Right ventricle myocardium inferior (tissue), 1 donor: ENCODE measurements at places on chromosomes 3 and 15.
A peak's percentile ranks its signal among the peaks of the same experiment; 100 is the strongest.

GRCh38 chr3:71208211-71209095 lies 375.1 kb downstream of the FOXP1 start:
- DNase-seq = no peak

DNA sequence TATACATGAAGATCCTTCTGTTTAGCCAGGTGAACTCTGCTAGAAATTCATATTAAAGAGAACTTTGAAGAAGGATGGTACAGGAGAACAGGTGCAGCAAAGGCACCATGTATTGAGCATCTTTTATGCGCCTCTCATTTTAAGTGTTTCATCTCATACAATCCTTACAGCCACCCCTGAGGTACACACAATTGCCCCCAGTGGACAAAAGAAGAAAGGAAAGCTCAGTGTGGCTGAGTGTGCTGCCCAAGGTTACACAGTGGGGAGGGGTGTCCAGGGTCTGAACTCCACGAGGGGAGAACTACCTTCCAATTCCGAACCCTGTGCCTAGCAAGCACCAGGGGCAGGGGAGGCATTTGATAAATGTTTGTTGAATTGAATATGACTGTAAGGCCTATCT lies 98.6 kb downstream of the MECOM start:
- no peak for DNase-seq

DNA sequence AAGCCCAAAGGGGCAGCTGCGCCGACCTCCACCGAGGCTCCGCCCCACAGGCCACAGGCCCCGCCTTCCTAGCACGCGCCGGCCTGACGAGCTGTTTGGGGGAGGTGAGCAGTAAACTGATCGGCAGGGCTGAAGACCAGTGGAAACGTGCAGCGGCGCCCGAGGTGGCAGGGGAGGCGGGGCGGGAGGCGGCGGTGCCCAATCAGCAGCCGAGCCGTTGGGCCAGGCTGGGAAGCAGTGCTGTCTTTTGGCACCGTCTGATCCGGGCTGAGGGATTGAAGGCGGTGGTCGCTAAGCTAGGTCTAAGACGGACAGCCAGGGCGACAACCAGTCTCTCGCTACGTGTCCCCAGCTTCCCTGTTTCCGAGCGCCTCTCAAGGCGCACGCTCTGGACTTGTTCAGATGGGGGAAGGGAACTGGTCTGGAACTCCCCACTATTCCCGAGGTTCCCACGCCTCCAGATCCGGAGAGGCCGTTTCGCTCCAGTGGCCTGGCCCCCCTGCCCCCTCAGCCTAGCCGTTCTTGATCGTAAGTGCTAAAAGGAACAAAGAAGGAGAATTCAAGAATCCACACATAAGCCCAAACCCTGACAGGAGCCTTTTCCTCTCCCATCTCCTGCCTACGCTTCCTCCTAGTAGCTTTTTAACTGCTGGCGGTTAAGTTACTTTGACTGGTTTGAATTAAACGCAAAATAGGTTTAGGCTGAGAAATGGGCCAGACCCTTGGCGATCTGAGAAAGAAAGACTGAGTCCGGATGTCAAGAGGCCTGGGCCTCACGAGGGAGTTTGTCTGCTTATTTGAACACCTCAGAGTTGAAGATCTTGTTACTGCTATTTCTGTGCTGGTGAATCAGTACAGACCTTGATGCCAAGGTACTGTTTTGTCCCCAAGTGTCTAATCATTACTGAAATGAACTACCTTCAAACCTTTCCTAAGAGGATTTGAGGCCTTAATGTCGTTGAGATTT lies at the start of gene FMN1:
TSS of gene FMN1 (minus strand) at position 11 of the 967 bp plus-strand sequence. CDS start 39,800 bp downstream, outside the sequence.
- DNase-seq = peak; percentile 95

DNA sequence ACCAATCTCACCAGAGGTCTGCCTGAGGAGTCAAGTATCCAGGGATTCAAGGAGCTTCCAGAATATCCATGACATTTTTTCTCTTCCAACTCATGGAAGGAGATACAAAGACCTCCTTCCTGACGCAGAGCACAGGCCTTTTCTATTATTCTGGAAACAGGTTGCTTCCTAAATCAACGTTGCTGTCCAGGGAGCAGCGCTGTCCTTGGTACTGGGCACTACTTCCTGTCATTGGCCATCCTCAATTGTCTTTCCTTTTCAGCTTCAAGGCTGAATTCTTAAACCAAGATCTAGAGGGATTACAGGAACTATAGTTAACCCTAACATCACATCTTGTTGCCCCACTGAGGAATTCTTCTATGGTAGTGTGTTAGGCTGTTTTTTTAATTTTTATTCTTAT lies 50.4 kb upstream of the TBC1D21 start:
- DNase-seq = no peak

DNA sequence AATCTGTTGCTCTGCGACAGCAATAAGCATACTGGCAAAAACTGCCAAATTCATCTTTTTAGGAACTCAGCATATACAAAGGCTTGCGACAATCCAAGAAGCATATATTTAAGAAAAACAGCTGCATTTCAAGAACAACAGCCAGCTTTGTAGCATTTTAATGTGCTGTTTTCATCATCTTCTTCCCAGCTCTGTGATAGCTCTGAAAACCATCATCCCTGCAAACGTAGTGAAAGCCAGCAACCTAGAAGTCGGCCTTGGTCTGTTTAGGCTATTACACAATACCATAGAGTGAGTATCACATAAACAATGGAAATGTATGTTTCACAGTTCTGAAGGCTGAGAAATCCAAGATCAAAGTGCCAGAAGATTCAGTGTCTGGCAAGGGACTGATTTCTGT lies 187.5 kb downstream of the NAALADL2 start:
- no peak for DNase-seq

- no peak for DNase-seq
These were observed 144.7 kb upstream of the GADL1 start for GRCh38 chr3:31039145-31039544.

DNA sequence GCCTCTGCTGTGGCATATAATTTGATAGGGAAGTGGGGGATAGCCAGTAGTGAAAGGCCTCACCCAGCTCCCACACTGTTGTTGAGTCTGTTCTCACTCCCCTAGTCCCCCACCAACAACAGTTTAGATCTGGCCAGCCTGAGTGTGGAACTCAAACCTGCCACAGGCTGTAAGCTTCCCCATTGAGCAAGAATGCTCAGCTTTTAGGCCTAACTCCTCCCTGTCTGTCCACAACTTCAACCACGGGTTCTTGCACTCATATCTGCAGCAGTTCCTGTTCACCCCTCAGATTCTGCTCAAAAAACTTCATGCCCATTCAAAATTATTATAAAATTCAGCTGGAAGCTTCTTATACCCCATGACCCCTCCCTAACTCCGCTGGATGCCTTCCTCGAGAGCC lies 975.1 kb downstream of the NSUN3 start:
- DNase-seq = no peak

- DNase-seq = no peak
These were observed 96.6 kb downstream of the SLC9A9 start for GRCh38 chr3:143751643-143752178.

GRCh38 chr3:156888176-156888575 lies 62.0 kb downstream of the LEKR1 start:
- no peak for DNase-seq

DNA sequence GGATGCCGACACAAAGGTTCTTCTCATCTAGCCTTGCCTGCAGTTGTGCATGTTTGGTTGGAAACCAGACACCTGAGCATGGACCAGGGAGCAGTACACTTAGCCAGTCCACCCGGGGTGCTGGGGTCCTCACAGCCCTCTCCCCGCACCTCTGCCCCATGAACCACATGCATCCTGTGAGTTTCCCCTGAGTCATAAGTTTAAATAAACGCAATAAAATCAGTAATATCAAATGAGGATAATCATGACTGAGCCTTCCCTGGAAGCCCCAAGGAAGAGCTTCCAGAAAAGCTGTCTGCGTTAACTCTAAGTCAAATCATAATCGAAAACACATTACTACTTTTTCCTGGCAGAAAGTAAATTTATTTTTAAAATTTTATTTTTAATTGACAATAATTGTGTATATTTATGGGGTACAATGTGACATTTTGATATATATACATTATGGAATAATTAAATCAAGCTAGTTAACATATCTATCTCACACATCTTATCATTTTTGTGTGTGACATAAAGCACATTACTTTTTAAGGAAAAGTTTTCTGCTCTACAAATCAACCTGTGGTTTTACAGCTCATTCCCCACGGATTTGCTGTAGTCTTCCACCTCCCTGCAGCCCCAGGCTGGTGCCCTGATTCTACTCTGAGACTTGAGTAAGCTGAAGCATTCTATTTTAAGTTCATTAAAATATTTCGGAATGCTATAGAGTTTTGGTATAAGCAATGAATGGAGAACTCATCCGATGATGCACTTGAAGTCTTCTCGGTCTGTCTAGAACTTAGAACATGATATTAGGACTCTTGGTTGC lies 166.0 kb upstream of the EIF1B start:
- DNase-seq = no peak

DNA sequence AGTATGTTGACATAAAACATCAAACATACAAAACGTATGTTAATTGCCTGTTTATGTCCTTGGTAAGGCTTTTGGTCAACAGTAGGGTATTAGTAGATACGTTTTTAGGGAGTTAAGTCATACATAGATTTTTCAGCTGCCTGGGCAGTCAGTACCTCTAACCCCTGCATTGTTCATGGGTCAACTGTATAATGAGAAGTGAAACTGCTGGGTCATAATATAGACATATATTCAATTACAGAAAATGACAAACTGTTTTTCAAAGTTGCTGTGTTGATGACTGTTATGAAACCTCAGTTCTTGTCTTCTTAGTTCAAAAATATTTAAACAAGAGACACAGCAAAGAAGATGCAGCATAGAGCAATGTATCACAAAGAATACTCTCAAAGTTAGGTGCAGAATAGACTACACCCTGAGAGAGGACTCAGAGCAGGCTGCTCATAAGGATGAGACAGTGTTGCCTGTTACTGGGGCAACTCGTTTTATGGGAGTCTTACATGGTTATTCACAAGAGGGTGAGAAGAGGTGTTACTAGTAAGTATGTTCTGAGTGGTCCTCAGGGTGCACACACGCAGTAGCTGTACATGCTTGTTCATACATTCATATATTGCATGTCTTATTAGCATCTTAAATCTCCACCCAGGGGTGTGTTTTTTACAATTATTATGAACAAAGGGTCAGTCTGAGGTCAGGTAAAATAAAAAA lies 53.1 kb upstream of the ADAMTS17 start:
- no peak for DNase-seq

GRCh38 chr3:149989307-149989706 lies 18.6 kb upstream of the PFN2 start:
- no peak for DNase-seq

DNA sequence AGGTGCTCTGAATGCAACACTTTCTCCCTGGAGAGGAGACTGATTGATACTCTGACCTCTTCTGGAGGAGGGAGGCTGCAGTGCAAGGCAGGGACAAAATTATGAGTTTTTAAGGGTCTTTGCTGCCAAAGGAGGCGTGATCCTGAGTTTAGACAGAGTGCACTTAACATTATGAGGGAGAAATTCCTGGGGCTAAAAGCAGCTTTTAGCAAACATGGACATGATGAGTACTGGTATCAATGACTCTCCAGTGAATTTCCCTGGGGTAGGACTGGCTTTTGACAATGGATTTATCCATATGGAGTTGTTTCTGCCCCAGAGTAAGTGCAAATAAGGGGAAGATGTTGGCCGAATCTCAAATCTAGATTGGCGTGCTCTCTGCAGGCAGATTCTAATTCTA lies 133.1 kb downstream of the THSD4 start:
- DNase-seq = no peak

- DNase-seq = no peak
These were observed 1265.0 kb upstream of the ALCAM start for GRCh38 chr3:104101736-104102135.

GRCh38 chr3:177182352-177182751 lies 14.9 kb downstream of the TBL1XR1 start:
- DNase-seq = no peak

DNA sequence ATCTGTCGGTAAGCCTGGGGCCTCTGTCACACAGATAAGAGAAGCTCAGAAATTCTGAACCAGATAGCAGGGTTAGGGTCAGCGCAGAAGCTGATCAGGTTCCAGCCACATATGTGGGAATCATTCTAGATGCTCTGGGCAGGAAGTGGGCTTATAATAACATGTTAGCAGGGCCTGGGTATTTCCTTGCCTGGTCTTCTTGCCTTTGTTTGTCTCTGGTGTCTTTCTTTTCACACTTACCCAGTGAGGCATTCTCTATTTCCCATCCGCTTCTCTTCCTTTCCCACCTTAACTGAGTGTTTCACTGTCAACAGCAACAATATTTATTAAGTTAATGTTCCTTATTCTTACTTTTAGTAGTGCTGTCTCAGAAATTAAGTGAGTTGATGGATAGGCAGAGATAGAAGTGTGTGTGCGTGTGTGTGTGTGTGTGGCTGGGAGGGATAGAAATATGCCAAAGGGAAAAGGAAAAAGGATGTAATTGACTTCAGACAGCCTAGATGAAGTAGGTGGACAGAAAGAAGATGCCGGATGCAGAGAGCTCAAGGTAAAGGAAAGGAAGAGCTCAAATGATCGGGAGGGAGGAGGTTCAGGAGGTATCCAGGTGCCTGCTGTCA lies 2.0 kb downstream of the PLA1A start:
- no peak for DNase-seq

DNA sequence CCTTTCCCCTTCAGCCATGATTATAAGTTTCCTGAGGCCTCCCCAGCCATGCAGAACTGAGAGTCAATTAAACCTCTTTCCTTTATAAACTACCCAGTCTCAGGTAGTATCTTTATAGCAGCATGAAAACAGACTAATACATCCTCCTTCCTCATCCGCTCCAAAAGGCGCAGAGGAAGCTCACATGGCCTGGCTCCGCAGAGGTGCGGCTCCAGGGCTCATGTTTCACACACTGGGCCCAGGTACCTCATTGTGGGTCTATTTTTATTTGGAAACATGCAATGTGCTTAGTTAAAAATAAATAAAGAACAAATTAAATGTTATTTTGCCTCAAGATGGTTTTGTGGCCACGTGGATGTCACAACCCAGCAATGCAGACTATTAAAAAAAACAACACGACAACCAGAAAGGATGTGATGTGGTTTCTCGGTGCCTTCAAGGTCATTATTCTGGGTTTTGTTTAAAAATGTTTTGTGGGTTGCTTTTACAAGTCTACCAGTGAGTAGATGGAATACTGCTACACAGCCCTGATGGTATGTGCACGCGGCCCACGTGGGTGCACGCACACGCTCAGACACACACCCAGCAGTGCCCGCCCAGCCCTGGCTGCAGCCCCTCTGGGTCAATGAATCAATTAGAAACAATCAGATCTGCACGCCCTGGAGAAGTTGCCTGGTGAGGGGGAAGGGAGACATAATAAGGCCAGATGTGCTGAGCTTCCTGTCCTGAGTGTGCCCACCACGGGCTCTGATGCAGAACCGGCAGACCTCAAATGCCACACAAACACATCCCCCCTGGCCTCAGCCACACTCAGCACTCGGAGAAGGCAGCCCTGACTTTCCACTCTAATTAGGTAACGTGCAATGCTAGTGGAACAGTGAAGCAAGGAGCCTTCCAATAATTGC lies 140.1 kb downstream of the ADAMTS17 start:
- DNase-seq = no peak

- no peak for DNase-seq
These were observed 75.1 kb downstream of the CCK start for GRCh38 chr3:42190701-42191442.
